ENCODE measurements at places on chromosomes 13 and 19.

GRCh38 chr19:47381653-47382279 is 32.7 kb downstream of the DHX34 start:
- DNase-seq = no peak

DNA sequence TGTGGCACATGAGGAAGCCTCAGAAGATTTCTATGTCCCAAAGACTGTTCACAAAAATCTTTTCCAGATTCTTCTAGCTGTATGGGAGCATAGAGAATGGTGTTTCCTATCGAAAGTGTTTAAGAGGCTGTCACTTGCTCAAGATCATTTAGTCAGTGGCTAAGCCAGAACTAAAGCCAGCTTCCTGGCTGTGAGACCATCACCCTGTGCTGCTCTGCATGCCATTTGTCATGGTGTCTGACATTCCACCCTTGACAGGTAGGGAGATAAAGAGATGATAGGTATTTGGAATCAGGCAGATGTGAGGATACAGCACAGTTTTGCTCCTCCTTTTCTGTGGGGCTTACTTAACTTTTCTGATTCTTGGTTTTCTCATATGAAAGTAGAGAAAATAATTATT is 177.3 kb downstream of the DNAJC15 start:
- DNase-seq = no peak

DNA sequence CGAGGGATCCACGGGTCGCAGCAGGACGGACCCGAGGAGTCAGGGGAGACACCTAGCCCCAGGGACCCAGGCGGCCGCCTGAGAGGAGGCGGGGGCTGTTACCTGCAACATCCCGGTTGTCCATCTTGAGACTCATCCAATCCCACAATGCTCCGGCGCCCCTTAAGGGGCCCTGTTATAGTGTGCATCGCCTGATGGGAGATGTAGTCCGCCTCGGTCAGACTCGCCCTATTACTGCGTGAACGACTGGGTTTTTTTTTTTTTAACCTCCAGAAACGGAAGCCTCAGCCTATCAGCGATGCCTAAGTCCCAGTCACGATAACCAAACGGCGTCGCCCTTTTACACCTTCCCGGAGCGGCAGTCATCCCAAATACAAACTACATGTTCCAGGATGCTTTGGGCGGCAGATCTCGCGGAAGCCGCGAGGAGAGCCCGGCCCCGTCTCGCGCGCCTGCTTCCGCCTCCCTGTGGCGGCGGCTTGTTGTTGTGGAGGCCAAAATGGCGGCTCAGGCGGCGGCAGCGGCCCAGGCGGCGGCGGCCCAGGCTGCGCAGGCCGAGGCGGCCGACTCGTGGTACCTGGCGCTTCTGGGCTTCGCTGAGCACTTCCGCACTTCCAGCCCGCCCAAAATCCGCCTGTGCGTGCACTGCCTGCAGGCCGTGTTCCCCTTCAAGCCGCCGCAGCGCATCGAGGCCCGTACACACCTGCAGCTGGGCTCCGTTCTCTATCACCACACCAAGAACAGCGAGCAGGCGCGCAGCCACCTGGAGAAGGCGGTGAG is at the start of the genes MAU2 and SUGP1:
Gene MAU2 (plus strand): TSS at position 469 of the 780 bp plus-strand sequence. CDS start 31 bp downstream, at position 500.
Gene SUGP1 (minus strand): TSS at position 149 of the 780 bp plus-strand sequence. CDS start 13 bp downstream, at position 136.
- peak; percentile 70 for DNase-seq

DNA sequence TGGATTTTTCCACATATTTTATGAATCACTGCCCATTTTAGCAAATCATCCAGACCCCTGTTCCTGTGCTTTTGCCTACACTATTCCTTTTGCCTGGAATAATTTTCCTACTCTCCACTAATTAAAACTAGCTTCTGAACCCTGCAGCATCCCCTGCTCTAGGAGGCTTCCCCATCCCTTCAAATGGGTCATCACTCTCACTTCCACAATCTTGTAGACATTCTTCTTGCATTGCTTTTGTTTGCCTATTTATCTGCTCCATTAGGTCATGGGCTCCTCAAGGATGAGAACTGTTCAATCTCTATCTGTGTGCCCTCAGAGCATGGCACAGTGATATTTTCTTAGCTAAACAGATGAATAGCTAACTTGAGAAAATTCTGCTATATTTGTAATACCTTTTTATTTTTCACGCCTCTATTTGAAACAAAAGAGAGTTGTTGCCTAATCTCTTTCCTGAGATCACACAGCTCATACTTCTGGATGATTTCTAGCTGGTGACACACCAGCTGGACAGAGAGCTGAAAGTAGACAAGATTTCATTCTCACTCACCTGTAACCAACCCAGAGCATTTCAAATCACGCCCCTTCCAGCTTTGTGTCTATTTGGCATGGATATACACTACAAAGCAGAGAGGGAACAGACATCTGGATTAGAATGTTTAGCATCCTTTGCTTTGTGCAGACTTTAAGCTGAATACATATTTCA is 466.0 kb downstream of the FOXO1 start:
- no peak for DNase-seq

Measured in glomerular endothelial cell (primary cell).